ENCODE measurements at places on chromosomes 1 and 21. TPM values are rescaled to one million over a fixed set of nuclear protein-coding genes. Genes with fewer than 3 reads are reported as not detected.

The OR2L5 gene
- total RNA-seq = not detected

The PEX11B gene
- 27.4 TPM for total RNA-seq

The TMCC2 gene
- total RNA-seq = 3.1 TPM

The RGSL1 gene
- not detected for total RNA-seq

The RIMKLA gene
- 13.6 TPM for total RNA-seq

The TBCE gene
- total RNA-seq = 72.0 TPM

The ADAMTS1 gene
- total RNA-seq = 3.3 TPM

The C1orf115 gene
- 3.9 TPM for total RNA-seq

The OLFM3 gene
- total RNA-seq = not detected

The PEAR1 gene
- total RNA-seq = 16.1 TPM

The FMO1 gene
- not detected for total RNA-seq

The CRYAA gene
- 2.1 TPM for total RNA-seq

All from Panc1 (cell line).